Stimulated activated CD4-positive, alpha-beta T cell treated with anti-CD3 and anti-CD28 coated beads, Interleukin-1b, Interleukin-23, amount 100 ng/mL, for 48 hours (primary cell): ENCODE measurements at places on chromosomes 4 and X.

DNA sequence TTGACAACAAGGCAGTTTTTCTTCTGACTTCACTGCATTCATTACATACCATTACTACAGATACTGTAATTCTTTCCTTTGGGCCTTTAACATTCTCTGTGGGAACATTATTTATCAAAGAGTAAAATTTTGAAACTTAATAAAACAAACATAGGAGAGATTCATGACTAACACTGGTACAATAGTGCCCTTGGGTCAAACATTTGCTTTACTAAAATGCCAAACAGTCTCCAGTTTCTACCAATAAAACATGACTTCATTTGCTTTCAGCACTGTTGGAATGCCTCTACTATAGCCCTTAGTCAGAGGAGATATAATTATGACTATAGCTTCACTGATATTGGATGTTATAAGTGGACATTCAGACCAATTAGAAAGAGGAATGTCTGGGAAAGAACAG lies 481.5 kb downstream of the PACRGL start:
- DNase-seq: no peak

- no peak for DNase-seq
These were observed 12.5 kb downstream of the BLOC1S4 start for GRCh38 chr4:6728320-6729029.

GRCh38 chr4:71784569-71785197 lies 804 bp upstream of the GC start:
- no peak for DNase-seq

DNA sequence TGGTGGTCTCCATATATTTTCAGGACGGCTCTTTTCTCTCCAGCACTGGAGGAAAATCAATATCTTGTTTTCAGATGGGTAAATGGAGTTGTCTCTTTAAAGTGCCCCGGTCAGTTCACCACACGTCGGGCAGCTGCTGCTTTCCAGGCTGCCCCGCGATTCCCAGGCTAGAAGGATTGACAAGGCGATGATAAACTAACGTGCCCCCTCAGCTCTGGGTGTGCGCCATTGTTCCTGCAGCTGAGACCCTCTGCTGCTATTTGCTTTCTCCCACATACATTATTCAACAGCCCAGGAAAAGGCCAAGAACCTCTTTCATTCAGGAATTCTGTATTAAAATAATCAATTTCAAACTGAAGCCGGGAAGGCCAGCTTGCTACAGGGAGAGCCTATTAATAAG lies 254.5 kb downstream of the SOX3 start:
- DNase-seq: no peak

DNA sequence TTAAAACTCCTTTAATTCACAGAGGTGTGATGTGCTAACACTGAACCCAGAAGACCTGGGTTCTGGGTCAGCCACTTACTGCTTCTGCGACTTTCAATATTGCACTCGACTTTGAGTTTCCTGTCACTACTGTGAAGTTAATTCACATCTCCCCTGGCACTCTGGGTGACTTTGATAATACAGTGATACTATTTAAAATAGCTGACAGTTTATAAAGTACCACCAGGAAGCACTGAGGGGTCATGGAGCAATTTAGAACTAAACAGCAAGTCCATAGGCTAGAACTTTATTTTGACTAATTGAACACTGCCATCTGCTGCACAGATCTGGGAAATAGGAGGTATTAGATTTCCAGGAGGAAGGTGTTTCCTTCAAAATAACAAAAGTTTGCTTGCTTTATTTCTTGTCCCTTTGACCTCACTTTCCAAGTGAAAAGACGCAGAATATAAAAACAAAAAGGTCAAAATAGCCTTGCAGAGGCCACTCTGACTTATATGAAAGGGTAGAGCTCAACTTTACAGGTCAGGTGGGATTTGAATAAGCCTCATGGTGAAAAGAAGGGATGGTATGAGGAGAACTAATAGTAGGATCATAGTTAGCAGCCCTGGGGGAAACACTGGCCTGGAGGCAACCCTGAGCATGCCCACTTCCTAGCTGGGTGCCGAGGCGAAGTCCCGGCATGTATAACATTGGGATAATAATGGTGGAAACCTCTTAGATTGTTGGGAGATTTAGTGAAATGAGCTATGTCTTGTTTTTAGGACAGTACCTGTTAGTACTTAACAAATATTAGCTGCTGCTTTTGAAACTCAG lies 53.4 kb downstream of the ZNF518B start:
- DNase-seq: no peak

- DNase-seq: no peak
These were observed 726.9 kb downstream of the GRID2 start for GRCh38 chr4:93030670-93031069.

DNA sequence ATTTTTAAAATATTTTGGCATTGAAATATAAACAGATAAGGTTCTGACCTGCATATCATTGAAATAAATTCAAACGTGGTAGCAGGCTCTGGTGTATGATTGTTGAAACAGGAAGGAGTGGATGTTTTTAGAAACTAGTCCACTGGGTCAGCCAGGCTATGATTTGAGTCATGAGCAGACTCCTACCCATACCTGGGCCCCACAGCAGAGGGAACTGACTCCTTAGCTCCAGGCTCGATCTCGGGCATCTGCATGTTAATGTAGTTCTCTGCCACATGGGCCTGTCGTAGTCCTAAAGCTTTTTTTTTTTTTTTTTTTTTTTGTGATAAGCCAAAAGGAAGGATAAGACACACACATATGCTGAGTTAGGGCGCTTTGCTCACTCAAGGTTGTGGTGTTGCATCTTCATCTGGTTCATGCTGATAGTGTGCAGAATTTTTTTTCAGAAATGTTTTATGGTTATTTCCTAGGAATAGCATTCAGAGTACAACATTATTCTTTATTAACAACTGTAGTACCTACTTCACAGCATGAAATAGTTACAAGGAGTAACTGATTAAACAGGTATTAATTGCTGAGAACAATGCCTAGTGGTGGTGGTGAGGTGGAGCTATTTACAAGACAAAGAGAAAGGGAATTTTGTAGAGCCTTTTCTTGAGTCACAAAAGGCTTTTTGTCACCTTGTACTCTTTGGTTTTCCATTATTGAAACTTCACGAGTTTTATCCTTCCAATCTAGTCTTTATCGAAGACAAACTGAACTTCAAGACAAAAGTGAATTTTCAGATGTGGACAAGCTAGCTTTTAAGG lies 27.3 kb downstream of the OFD1 start:
- no peak for DNase-seq

DNA sequence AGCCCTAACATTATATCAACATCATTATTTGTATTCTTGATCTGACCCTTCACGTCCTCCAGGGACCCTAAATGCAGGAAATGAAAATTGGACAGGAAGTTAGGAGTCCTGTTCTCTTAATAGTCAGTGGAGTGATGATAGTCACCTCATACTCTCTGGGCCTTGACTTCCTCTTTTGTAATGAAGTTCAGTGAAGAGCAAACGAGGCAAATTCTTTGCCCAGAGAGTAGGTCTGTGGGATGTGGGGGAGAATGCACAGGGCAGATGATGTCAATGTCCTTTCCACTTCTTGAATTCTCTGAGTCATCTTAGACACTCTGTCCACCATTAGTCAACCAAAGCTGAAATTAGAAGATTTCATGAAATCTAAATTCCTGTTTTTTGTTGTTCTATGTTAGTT lies 17.1 kb upstream of the GPRIN3 start:
- DNase-seq: no peak

DNA sequence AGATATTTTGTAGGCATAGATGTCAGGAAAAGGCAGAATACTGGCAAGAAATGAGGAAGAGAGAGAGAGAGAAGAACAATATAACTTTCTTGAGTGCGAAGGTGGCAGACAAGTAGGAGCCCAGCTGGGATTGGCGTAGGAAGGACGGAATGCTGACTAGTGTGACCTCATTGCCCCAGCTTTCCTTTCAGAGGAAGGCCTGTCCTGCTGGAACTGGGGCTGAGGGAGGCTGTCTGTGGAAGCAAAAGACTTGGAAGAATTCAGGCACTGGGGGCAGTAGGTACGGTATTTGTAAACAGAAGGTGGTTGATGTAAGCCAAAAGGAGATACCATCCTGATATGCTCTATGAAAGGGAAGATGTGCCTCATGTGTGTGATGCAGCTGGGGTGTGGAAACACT lies 818.4 kb downstream of the ADGRL3 start:
- no peak for DNase-seq

- DNase-seq: no peak
These were observed 24.7 kb upstream of the FRAS1 start for GRCh38 chr4:78032446-78032845.

DNA sequence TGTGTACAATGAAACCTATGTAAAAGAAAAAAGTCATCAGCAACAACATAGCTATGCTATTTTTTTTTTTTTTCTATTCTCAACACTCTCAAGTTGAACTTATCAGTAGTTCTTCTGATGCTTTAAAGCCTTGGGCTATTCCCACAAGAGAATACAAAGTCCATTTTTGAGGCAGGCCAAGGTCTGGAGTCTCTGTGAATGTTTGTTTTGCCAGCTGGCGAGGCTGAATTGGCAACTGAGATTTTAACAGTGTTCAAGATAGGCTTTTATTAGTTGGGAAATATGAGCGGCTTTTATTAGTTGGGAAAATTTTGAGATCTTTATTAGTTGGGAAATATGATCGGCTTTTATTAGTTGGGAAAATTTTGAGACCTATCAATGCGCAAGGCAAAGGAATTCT lies 336.6 kb downstream of the SLITRK2 start:
- DNase-seq: no peak

- no peak for DNase-seq
These were observed 294.1 kb downstream of the STIM2 start for GRCh38 chr4:27154706-27155105.

DNA sequence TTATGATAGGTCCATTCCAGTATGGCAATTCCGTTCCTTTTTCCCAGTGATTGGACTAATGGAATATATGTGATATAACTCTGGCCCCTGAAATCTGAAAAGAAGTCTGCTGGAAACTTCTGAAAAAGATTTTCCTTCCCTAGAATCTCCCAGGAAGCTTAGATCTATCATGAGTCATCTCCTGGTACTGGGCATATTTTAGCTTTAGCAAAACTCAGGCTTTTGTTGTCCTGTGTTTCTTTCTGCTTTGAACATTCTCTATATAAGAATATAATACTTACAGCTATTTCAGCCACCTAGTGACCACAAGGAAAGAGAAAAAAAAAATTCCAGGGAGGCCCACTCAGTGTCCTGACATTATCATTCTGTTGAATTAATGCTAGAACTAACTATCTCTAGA lies 597.2 kb upstream of the GRIA3 start:
- no peak for DNase-seq

DNA sequence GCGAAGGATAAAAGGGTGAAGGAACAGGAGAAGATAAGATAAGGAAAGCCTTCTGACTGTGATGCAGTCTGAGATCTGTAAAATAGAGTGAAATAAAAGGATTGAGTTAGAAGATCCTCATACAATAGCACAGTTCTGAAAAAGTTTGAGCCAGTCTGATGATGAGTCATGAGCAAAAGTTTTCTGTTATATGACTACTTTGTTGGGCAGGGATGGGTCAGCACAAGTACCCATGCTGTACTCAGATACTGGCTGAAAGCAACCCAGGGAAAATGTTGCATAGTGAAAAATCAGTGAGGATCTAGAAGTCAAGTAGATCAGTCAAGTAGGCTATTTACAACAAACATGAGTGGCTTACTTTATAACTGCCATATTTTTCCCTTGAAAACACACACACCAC lies 253.5 kb downstream of the PCDH10 start:
- no peak for DNase-seq
